H4 (cell line): ENCODE measurements at places on chromosomes 4 and X. TPM values are rescaled to one million over a fixed set of nuclear protein-coding genes. Genes with fewer than 3 reads are reported as not detected.

DNA sequence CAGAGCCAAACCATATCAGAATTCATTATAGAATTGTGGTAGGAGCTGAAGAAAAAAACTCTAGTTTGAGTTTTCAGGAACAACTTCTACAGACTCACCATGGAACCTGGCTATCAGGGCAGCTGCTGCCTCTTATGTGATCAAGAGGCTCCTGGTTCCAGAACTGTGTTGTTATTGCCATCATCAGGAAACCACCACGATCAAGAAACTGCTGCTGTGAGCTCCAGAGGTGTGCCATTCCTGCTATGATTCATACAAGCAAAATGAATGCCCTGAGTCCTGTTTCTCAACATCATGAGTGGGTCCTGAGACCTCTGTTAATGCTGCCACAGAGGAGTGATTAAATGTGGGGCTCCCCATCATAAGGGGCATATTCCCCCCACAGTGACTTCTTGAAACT is 43.7 kb downstream of the TASL start:
- no peak for DNase-seq

DNA sequence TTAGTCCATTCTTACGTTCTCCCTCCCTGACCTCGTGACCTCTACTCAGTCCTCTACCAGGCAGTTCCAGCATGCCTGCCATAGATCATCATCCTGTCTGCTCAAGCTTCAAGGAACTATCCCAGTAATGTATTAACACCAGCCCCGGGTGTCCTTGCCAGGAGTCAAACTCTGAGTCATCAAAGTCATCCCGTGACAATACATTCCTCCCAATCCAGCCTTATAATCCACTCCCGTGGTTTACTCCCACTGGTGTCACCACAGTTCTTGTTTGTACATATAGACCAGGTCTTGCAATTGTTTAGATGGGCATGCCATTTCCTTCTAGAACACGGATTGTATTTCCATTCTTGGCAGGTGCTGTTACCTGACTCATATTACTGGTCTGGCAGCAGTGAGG is 68.7 kb upstream of the TAB3 start:
- DNase-seq: peak; percentile 11

GRCh38 chr4:183304067-183304466 is 16.0 kb downstream of the CLDN22 start:
- DNase-seq: no peak

GRCh38 chrX:123450222-123450621 is 266.1 kb downstream of the GRIA3 start:
- peak; percentile 4 for DNase-seq

DNA sequence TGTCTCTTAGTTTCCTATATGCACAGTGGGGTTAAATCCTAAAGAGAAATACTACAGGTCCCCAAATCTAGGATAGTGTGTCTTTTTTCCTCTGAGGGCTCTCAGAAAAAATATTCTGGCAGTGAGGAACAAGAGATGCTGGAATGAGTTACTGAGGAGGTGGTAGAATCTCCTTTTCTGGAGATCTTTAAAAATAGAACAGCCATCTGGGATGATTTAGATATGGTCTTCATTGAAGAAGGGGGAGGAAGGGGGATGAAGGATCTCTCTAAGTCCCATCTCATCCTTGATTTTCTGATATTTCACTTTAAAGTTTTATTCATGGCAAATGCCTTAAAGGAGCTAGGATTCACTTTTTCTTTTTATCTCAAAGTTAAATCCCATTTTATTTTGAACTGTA is 235.0 kb downstream of the MAML3 start:
- DNase-seq: no peak

DNA sequence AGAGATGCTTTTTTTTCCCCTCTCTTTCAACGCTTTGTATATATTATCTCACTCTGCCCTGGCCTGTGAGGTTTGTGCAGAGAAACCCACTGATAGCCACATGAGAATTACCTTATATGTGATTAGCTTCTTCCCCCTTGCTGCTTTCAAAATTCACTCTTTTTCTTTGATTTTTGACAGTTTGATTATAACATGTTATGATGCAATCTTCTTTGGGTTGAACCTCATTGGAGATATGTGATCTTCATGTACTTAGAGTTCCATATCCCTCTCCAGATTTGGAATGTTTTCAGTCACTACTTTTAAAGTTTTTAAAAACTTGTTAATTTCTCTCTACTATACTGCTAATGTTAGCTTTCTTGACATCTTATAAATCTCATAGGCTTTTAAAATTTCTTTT is 479.5 kb upstream of the AGA start:
- no peak for DNase-seq

DNA sequence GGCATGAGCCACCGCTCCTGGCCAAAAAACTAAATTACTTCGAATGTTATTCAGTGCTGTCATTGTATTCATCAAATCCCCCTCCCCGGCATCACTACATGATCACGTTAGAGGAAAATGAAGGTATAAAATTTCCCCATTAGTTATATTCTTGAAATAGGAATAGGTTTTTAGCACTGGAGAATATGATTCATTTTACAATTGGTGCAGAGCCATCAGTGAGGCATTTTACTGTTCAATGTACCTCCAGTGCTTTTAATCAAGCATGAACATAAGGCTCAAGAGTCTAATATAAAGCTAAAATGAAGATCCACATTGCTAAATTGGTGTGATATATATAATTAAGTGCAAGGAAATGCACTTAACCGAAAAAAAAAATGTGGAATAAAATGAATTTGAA is 18.3 kb downstream of the KLF3 start:
- DNase-seq: no peak

DNA sequence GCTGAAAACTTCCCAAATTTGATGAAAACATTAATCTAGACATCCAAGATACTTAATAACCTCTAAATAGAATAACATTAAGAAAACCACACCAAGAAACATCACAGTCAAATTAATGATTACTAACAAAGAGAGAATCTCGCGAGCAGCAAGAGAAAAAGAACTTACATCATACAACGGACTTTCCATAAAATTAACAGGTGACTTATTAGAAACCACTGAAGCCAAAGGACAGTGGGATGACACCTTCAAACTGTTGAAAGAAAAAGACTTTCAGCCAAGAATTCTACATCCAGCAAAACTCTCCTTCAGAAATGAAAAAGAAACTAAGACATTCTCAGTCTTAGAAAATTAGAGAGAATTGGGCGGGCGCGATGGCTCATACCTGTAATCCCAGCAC is 232.0 kb downstream of the SNCA start:
- DNase-seq: no peak

GRCh38 chr4:183288955-183289354 is 31.1 kb downstream of the CLDN22 start:
- no peak for DNase-seq

DNA sequence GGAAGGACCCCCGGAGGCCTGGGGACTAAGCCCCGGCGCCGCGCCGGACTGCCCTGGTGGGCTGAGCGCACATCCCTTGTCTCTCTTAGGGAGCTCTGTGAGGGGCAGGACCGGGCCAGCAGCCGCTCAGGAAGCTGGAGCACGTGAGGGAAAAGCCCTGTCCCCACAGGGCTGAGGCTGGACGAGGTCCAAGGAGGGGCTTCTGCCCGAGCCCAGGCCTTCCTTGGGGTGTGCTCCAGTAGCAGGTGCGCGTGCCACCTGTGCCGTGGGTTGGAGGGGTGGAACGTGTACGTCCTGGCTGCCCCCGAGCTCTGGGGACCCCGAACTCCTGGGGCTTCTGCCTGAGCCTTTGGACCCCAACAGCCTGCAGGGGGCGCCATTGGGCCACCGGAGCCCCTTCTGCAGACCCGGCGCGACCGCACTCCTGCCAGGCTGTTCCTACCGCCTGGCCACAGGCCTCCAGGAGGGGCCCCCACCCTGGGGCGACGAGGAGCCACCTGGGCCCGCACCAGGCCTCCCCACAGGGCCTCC is 27.2 kb downstream of the TACC3 start:
- peak; percentile 70 for DNase-seq

GRCh38 chr4:114728426-114728825 is 129.8 kb downstream of the UGT8 start:
- no peak for DNase-seq

- DNase-seq: no peak
Observed at GRCh38 chrX:76433219-76433618, 5.7 kb downstream of the MAGEE1 start.

DNA sequence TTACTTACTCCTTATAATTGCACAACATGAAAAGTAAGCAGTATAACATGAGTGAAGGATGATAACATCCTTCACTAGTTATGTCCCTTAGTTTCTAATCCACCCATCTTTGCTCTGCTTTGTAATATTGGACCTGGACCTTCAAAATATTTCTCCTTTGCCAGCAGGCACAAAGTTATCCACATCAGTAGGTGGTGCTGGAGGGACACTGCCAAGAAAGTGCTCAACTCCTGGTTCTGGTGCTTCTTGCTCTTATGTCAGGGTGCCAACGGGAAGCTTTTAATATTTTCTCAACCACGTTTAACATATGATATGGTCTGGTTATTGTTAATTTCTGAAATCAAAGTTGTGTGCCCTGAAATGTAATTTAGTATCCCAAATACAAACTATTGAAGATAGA is 49.1 kb downstream of the TMEM165 start:
- DNase-seq: no peak

- DNase-seq: peak; percentile 23
Observed at GRCh38 chrX:46294234-46294633, 251.0 kb downstream of the ZNF674 start.

- DNase-seq: peak; percentile 90
Observed at GRCh38 chrX:66638591-66639500, at the start of gene EDA2R. Gene EDA2R, minus strand, starts transcription at chrX:66639078. Its CDS starts 23,058 bp downstream, at chrX:66616020.

GRCh38 chrX:123263747-123264146 is 79.7 kb downstream of the GRIA3 start:
- no peak for DNase-seq

DNA sequence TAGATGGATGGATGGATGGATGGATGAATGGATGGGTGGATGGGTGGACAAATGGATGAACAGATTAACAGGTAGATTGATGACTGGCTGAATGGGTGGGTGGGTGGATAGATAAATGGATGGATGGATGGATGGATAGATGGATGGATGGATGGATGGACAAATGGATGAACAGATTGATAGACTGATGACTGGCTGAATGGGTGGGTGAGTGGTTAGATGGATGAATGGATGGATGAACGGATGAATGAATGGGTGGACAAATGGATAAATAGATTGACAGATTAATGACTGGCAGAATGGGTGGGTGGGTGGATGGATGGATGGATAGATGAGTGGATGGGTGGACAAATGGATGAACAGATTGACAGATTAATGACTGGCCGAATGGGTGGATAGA is 13.6 kb upstream of the AKAP17A start:
- DNase-seq: no peak

DNA sequence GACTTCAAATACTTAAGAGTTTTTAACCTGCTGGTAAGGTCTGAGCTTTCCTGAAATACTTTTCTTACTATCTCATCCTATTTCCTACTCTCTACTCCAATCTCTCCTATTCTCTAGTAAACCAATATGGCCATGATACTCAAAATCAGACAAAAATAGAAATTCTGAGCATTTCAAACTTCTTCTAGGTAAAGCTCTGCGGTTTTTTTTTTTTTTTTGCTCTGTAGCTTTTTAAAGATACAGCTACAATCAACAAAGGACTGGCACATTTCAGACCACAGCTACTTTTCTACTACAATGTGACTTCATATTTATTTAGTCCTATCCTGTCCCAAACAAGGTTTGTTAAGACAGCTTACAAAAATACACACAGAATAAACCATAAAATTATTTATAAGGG is 31.1 kb downstream of the MAML3 start:
- no peak for DNase-seq

DNA sequence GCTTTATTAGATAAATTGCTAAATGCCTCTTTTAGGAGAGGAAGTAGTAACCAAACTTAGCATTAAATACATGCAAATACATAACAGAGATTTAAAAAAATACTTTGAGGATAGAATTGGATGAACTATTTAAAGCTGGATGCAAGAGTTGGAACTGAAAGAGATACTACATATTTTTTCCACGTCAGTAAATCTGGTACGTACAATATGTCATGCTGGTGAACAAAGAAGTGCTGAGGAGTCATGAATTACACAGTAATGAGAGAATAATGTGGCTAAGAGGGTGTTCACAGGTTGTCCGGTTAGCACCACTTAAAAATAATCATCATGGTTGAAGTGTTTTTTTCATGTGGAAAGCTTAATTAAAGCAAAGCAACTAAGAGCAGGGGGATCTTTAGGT is 184.1 kb upstream of the FRMPD4 start:
- no peak for DNase-seq

GRCh38 chr4:158667651-158668198 is 4.0 kb downstream of the C4orf46 start:
- peak; percentile 20 for DNase-seq

DNA sequence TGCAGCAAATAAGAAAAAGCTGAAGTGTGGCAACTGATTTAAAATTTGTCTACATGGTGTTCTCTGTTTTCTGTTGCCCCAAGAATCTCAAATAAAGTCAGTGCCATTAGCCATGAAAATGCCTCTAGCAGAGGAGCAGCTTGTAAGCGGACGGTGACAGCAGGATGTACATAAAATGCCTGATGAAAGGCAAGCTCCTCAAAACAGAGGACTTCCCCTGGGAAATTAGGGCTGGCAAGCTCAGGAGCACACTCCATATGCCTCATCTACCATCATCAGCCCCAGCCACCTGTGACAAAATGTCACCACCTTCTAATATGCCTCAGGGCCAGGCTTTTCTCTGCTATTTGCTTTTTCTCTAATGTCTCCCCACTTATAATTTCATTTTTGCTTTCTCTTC is 54.5 kb downstream of the ASB9 start:
- DNase-seq: no peak

DNA sequence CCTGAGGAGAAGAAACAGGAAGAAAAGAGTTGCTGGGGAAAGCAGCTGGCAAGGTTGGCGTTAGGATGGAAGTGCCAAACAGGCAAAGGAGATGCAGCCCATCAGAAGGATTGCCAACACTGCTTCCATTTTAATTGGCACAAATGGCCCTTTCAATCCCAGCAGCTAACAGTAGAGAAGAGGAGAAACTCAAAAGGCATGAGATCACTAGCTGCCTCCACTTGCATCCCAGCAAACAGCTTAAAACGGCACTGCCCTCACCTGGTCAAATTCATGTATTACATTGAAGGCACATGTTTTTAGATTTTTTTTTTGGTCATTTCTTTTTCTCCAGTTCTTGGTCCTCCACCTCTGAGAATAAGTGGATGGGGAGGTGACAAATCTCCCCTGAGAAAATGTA is 14.9 kb upstream of the LOC101059915 start:
- peak; percentile 46 for DNase-seq

- no peak for DNase-seq
Observed at GRCh38 chrX:132940727-132941327, 17.6 kb downstream of the HS6ST2 start.

MBTPS2 gene
- total RNA-seq: 7.6 and 7.8 TPM in 2 replicates

ZFP92 gene
- not detected in 2 replicates for total RNA-seq

FGD1 gene
- total RNA-seq: 2.6 and 4.1 TPM in 2 replicates

ARHGAP4 gene
- total RNA-seq: 0.31 and 0.82 TPM in 2 replicates

SLITRK4 gene
- total RNA-seq: 3.0 and 3.8 TPM in 2 replicates

PYURF gene
- 151 and 168 TPM in 2 replicates for total RNA-seq

SPIN4 gene
- 7.1 and 13.8 TPM in 2 replicates for total RNA-seq

FATE1 gene
- not detected in 2 replicates for total RNA-seq

CTAG2 gene
- not detected in 2 replicates for total RNA-seq

CLGN gene
- 2.5 and 4.6 TPM in 2 replicates for total RNA-seq

STK32B gene
- total RNA-seq: 13.2 and 16.8 TPM in 2 replicates

XAGE1B gene
- total RNA-seq: not detected in 2 replicates
